ENCODE measurements at places on chromosomes 3 and 15.

GRCh38 chr3:88882121-88882520 lies 225.3 kb upstream of the EPHA3 start:
- no peak for DNase-seq

- DNase-seq, result no peak
Measured at GRCh38 chr15:78455749-78456148, 17.7 kb downstream of the IREB2 start.

- DNase-seq, result peak; percentile 39
Measured at GRCh38 chr15:55846116-55846707, 103.3 kb upstream of the PRTG start.

DNA sequence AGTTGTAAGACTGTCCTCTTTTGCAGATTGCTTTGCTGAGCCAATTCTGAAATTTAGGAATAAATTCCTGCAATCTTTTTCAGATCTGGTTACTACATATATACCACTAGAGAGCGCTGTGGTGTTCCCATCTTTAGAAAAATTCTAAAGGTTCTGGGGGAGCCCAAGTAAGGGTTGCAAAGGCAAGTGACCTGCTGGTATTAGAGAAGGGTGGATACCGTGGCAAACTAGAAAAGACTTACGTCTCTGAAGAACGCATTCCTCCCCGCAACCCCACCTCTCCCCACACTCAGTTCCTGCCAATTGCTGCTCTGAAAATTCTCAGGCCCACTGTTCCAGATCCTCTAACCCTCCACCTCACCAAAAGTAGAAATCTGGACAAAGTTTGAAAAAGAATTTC lies 48.5 kb downstream of the EFHB start:
- DNase-seq, result no peak

DNA sequence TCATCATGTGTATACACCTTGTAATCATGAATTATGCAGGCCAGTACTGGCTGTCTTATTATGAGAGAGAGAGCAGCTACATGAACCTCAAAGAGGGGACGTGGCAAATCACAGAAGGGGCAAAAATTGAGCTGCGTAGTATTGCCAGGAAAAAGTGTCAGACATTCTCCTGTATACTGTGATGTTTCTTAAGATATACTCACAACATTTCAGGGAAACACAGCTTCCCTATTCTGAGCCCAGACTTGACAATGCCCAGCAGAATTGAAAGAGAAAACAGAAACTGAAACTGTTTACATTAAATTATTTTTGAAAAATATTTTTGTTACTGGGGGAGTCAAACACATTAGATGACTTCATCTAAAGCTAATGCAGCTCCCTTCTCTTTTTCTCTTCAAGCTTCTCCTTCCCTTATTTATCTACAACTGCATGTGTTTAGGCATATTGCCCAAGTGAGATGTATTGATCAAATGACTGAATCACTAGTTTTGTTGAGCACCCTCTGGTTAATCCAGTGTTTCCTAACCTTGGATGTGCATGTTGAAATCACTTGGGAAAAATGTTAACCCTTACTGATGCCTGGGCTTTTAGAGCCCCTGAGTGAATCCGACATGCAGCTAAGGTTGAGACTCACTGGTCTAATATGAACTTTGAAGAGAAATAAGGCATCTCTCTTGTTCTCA lies 39.5 kb downstream of the CADPS start:
- DNase-seq, result no peak

GRCh38 chr15:95149036-95149435 lies 917.7 kb downstream of the MCTP2 start:
- DNase-seq, result no peak

DNA sequence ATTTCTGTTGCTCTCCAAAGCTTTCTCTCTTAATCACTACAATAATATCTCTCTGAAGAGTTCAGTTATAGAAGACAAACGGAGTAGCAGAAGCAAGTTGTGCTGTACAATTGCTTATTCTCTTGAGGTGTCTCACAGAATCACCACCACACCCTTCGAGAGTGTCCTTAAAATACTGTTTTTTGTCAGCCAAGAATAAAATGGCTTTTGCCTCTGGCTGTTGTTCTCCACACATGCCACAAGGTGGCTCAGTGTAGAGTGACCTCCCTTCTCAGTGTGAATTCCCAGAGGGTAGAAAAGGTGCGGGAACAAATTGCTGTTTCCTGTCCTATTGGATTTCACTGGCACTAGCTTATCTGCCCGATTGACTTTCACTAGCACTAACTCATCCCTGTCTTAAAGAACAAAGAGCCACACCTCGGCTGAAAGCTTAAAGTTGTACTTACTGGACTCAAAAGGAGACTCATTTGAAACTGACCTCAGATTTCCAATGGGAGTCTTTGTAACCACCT lies 134.2 kb upstream of the SATB1 start:
- DNase-seq, result peak; percentile 10

GRCh38 chr3:256501-256900 lies 59.9 kb downstream of the CHL1 start:
- no peak for DNase-seq

DNA sequence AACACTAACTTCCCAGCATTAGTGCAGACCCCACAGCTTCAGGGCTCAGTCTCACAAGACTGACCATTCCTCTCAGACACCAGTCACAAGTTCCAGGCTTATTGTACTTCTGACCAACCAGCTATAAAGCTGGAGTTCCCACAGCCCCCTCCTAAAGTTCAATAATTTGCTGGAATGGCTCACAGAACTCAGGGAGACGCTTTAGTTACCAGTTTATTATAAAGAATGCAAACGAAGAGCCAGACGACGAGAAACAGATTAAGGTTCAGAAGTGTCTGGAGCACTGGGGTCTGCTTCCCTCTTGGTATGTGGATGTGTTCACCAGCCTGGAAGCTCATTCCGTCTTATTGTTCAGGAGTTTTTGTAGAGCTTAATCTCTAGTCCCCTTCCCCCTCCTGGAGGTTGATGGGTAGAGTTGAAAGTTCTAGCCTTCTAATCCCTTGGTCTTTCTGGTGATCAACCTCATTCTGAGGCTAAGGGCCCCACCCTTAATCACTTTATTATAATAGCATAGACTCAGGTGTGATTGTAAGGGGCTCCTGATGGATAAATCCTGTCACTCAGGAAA lies 4.8 kb upstream of the CSRNP1 start:
- DNase-seq, result no peak

- DNase-seq, result no peak
Measured at GRCh38 chr15:35505809-35506208, 40.2 kb downstream of the DPH6 start.

GRCh38 chr3:172040981-172041963 lies 1.9 kb downstream of the FNDC3B start:
- DNase-seq, result no peak

GRCh38 chr15:41486286-41486685 lies 7.4 kb upstream of the ITPKA start:
- DNase-seq, result no peak

DNA sequence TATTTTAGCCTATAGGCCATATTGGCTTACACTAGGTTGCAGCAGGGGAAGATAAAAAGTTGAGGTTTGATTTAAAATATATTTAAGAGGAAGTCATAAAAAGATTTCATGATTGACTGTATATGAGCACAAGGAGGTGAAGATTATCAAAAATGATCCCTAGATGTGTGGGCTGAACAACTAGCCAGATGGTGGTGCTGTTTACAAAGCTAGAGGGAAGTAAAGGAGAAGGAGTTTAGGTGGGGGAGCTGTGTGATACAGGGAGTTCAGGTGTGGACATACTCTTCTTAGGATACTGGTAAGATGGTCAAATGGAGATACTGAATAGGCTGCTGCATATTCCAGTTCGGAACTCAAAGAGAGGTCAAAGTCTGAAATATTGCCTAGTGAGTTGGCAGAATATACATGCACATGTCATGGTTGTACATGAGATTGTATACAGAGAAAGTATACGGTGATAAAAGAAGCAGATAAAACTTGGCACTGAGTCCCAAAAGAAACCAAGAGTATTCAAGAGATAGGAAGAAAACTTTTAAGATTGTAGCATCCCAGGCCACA lies 727.8 kb downstream of the NLGN1 start:
- DNase-seq, result no peak

- peak; percentile 36 for DNase-seq
Measured at GRCh38 chr3:49165771-49166751, at the start of gene CCDC71. Gene CCDC71, minus strand, starts transcription at chr3:49166331. Its CDS starts 2,123 bp downstream, at chr3:49164208.

GRCh38 chr3:175646865-175647264 lies 787.7 kb downstream of the NAALADL2 start:
- no peak for DNase-seq

DNA sequence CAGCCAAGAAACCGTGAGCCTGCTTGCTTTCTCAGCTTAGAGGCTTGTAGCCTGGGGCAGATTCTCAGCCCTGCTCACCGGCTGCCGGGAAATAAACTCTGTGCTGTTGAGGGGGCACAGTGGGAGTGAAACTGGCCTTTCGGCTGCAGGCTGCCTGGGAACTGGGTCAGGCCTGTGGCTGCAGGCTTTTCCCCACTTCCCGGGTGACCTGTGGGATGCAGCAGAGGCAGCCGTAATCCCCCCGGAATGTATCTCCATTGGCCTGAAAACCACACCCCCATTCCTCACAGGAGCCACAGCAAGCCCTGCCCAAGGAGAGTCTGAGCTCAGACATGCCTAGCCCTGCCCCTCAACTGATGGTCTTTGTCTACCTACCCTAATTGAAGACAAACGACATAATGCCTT lies 110.9 kb downstream of the STXBP5L start:
- DNase-seq, result no peak

GRCh38 chr3:107942951-107943749 lies 147.7 kb downstream of the CD47 start:
- DNase-seq, result no peak
